Peyer's patch (tissue), 4 donors: ENCODE measurements at places on chromosomes 2 and 18. TPM values are rescaled to one million over a fixed set of nuclear protein-coding genes. Genes with fewer than 3 reads are reported as not detected.

DNA sequence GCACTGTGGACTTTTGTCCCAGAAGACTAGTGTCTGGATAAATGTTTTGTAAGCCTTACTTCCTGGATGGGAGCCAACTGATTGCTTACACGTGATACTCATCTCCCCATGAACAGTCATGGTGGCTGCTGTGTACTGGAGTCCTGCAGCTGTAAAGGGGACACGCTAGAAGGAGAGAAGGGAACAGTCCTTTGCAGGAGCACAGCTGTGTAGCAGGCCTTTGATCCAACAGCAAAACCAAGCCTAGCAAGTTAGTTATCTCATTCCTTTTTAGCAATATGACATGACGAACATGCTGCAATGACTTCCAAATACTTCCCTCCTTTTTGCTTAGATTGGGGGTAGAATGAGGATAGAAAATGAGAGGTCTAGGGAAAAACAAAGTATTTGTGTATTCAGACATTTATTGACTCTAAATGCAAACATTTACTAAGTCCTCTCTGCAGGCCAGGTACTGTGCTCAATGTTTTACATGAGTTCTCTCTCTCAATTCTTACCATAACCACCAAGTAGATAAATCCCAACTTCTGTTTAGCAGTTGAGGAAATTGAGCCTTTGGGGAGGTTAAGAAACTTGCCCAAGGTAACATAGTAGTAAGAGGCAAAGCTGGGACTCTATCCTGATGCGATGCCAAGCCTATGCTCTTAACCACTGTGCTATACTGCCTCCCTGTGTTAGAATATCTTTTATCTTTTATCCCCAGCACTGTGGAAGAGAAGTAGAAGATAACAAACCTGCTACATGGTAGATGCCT, 55.4 kb upstream of the CD28 start:
- DNase-seq = no peak

GRCh38 chr18:58005011-58005410, 39.0 kb upstream of the NEDD4L start:
- no peak for DNase-seq

Gene TRIM43
- total RNA-seq = not detected

Gene GATA6
- total RNA-seq = 127 TPM

Gene ST8SIA3
- total RNA-seq = 0.09 TPM

Gene RAPH1
- total RNA-seq = 31.4 TPM

Gene MARCHF4
- not detected for total RNA-seq

- no peak for DNase-seq
Observed at GRCh38 chr2:10566018-10566417, 117.9 kb upstream of the ODC1 start.

GRCh38 chr2:171958475-171958874, 36.2 kb downstream of the HAT1 start:
- DNase-seq = no peak

DNA sequence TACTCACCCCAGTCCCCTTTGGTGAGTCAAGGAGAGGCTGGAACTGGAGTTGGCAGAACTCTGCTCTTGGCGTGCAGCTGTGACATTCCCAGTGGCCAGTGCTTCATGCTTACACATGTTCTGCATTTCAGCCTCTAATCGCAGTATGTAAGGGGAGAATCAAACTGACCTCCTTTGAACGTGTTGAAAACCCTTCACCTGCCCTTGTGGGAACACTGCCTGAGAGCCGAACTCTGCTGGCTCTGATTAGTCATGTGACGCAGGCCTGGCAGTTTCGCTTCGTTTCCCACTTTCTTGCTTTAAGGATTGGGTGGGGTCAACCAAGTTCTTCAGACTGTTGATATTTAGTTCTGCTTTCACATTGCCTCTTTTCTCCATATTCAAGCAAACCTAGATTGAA, 173.8 kb upstream of the BCL2L11 start:
- DNase-seq = no peak

DNA sequence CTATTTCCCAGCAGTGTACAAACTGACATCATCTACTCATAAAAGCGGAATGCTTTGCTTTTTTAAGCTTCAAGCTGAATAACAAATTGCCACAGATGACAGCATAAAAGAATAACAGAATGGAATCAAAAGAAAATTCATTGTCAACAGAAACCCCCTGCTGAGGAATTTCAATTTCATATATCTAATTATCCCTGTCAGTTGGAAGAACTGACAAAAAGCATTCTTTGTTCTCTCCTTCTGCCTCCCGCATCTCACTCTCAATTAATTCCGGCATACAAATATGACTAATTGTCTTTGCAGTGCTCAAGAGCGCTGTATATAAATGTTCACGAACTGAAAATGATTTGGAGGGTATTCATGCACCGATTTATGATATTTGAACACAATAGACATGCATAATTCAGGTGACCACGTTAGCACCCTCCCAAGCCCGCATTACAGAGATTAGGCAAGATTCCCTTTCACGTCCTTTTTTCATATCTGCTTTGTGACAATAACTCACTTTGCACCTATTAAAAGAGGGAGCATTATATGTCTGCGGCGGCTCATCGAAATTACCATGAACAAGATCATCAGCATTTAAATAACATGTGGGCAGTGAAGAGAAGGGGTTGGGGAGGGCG, 277.7 kb upstream of the SALL3 start:
- no peak for DNase-seq

GRCh38 chr2:127707890-127708648, 6.8 kb downstream of the SFT2D3 start:
- DNase-seq = no peak

DNA sequence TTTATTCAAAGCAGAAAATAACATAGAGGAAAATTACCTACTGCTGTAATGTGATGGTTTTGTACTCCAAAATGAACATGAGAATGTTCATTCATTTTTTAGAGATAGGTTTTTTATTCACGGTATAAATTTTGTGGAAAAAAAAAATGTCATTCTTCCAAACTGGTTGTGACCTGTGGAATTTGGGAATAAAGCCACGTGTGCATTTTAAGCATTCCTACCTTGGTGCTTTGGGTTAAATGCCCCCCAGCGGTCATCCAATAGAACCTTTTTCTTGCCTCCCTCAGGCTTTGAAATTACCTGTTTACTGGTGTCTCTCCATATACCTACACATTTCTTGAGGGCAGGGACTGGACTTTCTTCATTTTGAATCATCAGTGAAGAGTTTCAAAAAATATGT, 740.7 kb downstream of the DPP10 start:
- DNase-seq = no peak

- no peak for DNase-seq
Observed at GRCh38 chr18:60020107-60020925, 120.5 kb downstream of the PMAIP1 start.

DNA sequence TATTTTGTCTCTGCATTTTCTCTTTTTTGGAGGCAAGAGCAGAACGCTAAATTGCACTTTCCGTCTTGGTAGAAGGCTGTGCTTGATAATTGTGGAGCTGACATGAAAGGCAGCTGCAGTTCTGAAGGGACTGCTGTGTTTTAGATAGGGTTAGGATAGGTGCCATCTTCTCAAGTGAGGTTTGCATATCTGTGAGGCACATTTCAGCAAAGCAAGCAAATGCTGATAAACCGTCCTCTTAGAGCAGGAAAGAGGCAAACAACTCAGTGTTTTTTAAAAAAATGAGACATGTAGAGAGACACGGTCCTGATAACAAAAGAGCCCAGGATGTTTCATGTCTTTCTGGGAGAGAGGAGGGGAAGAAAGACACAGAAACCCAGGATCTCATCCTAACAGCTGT, 217.7 kb downstream of the SOCS6 start:
- no peak for DNase-seq

DNA sequence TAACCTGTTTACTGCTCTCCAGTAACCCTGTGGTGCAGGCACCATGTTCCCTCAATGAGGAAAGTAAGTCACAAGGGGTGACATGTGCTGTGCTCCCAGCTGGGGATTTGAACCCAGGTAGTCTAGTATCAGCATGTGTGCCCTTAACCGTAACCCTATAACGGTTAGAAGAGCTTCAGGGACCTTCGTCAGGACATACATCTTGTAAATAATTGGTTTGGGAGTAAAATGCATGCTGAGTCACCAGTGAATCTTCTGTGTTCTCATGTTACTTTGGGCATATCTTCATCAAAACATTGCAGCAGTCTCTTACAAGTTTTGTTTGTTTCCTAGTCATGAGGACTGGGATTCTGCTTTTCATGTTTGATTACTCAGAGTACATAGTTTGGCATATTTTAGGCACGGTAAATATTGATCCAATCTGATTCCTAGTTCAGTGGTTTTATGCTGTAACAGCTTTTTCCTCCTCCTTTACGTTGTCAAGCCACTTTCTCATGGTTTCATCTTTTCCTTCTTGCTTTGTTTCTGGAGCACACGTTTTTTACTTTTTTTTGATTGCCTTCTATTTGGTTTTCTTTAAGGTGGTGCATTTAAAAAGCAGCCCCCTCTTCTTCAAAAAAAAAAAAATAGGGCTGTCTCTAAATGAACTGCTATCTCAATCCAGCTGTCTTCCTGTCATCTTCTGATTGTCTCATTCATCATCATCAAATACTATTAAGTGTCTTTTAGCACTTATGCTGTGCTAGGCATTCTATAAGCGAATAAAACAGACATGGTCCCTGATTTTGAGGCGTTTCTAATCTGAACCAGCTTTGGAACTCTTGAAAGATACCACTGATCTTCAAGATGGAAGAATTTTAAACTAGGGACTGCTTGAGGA, 50.4 kb downstream of the CLIP4 start:
- no peak for DNase-seq

- DNase-seq = no peak
Observed at GRCh38 chr18:34794348-34794747, 84.2 kb downstream of the DTNA start.

DNA sequence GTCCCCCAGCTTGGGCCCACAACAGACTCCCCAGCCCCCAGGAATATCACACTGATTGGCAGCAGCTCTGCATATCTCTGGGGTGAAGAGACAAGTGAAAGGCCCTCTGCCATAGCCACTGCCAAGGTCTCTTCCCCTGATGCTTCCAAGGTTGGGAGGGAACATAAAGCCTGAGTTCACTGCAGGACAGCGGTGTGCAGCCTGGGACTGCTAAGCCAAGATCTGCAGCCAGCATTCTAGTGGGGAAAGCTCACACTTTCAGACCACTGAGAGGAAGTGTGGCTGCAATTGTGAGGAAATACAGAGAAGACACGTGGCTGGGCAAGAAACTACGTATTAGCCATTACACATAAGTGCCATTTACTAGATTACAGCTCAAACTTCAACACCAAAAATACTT, 100.7 kb downstream of the MAIP1 start:
- DNase-seq = no peak

- no peak for DNase-seq
Observed at GRCh38 chr2:63444565-63445288, 143.6 kb downstream of the WDPCP start.

Gene VSNL1
- not detected for total RNA-seq

- DNase-seq = no peak
Observed at GRCh38 chr2:169090133-169090820, 20.9 kb downstream of the DHRS9 start.

Gene STK11IP
- 19.4 TPM for total RNA-seq

DNA sequence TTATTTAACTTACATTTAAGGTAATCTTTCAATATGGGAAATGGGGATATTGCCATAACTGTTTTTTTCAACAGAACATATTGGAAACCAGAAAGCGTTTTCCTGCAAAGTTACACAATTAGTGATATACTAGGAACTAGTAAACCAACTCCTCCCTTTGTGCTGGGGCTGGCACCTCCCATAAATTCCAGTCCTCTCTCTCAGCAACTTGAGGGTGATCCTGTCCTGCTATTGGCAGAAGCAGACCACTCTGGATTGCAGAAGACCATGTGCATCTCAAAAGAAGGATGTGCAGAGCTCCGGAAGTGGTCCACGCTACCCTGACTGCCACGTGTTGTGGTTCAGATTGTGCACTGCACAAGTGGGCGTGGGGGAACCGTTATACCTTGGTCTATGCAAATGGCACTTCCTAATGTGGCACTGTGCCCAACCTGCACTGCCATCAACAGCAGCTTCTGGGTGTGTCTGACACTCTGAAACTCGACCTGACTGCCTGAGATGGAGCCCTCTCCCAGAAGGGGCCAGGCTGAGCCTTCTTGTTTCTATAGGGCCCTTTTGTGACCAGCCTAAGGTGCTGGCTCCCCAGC, 219.2 kb downstream of the ZNF516 start:
- no peak for DNase-seq

DNA sequence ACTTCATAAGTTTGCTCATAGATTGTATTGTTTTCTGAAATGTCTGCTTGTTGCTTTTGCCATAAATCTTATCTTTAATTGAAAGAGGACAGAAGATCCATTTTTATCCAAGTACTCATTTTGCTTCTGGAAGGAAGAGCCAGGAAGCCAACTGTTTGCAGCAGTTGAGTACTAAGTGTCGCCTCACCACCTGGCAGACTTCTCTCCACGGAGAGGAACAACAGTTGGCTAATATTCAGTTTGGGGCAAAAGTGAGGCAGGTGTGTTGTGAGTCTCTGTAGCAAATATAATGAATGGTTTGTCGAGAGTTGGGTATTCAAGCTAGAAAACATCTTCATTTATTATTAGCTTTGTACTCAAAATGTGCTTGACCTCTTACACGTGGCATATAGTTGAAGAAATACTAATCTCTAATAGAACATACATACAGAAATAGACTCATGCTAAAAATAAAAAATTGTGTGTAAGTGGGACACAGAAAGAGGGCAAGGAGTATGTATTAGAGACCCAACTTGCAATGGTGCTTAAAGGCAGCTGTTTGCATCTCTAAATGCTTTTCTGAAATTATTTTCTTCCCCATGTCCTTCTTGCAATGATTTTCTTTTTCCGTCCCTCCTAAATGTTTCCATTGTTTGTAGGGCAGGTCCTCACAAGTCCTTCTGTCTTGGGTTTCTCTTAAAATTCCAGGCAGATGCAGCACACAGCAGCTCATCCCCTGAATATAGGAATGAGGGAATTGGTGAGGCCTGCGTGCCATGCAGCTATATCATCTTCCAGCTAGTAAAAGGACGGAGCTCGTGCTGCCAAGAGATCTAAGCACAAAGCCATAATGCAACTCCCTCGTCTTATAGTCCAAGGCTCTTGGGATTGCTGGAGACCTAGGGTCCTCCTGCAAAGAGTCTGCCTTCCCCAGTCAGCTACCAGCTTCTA, 44.8 kb upstream of the MAP3K20 start:
- no peak for DNase-seq

DNA sequence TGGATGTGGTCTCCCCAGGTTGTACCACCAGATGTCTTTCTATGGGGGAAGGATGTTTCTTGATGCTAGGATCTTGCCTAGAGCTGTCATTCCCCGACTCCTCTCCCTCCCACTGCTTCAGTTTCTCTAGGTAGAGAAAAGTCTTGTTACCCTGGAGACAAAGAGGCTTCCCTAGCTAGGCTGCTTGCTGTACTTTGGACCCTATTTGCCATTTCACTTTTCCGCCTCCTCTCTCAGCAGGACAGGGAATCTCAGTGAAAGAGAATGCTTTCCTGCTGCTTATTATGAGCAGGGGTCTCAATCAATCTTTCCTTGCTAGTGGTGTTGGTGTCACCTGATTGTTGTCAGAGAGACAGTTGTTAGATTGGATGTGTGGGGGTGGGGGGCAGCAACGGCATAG, 818.8 kb upstream of the GYPC start:
- no peak for DNase-seq

DNA sequence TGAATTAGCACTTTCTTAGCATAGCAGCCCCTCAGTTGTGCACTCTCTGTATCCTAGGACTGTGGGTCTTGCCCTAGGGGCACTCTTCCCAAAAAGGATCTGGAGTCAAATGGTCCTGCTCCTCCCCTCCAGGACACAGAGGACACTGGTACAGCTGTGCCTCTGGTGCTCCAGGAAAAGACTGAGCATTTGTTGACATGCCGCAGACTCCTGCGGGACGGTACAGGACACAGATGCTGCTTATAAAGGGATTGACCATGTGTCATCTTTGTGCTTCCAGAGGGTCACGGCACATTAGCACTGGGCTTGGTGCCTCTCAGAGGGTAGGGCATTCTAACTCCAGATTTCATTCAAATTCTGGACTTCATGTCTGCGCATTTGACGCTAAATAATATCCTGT, 110.5 kb downstream of the KLF7 start:
- DNase-seq = no peak
